ENCODE measurements at places on chromosomes 2 and 18.

DNA sequence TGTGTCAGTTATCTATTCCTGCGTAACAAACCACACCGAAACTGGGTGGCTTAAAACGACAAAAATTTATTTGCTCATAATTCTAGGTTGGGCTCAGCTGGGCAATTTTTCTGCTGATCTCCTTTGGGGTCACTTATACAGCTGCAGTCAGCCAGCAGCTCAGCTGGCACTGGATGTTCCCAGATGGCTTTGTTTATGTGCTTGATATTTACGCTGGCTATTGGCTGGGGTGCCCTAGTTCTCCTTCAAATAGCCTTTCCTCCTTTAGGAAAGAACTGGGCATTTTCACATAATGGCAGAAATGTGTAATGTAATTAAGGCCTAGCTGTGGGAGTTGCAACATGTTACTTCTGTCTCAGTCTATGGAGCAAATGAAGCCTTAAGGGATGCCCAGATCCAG is 142.2 kb downstream of the B3GNT2 start:
- DNase-seq = no peak

GRCh38 chr2:219362524-219363164 is 25.1 kb downstream of the DNPEP start:
- DNase-seq = no peak

- DNase-seq = no peak
Observed at GRCh38 chr2:180443888-180444287, 436.8 kb upstream of the CWC22 start.

GRCh38 chr2:38522754-38523349 is 79.9 kb downstream of the HNRNPLL start:
- DNase-seq = no peak

DNA sequence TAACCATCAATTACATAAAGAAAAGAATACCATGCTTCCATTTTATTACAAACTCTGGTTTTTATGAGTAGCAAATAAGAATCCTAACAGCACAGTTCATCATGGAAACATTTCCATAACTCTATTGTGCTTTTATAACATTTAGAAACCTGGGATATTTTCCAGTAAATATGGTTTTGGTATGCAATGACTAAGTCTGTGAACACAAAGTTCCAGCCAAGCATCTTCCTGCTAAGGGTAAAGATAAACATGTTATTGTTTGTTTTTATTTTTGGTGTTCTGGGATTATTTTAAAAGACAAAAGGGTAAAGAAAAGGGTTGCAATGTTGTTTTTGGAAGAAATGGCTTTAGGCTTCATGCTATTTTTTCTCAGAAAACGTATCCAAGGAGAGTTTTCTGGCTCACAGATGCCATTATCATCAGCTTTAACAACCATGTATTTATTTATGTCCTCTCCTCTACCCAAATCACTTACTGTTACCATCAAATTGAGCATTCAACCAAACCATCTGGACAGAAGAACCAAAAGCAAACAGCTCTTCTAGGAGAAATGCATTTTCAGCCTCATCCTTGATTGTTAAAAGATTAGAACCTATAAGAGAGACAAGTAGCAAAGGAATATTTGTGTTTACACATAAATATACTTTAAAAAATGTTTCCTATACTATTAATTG is 116.0 kb downstream of the PLA2R1 start:
- peak; percentile 73 for DNase-seq

GRCh38 chr2:228334180-228334579 is 152.7 kb upstream of the SPHKAP start:
- DNase-seq = no peak

GRCh38 chr2:39920307-39920801 is 141.3 kb upstream of the THUMPD2 start:
- no peak for DNase-seq

DNA sequence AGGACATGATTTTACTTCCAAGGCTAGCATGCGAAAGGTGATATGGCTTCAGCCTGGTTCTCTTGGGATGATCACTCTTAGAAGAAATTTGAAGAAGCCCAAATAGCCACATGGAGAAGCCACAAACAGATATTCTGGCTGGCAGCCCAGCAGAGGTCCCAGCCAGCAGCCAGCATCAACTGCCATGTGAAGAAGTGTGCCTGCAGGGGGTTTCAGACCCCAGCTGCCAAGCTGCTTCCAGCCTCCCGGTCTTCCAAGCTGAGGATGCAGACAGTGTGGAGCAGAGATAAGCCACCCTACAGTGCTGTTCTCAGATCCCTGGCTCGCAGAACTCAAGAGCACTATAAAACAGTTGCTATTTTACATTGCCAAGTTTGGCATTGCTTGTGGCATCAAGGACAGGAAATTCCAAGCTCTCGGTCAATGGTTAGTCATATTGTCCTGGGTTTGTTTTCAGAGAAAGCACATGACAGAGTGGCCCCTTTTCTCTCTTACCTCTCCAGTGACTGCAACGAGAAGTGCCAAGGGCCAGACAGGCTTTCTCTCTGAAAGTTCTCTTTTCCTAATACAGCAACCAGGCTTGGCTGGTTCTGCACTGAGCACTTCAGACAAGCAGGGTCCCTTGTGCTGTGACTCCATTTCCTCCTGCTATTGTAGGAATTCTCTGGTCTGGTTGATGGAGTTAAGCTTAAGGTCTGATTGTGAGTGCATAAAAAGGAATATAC is 223.7 kb downstream of the ANKRD30B start:
- DNase-seq = peak; percentile 44

- DNase-seq = no peak
Observed at GRCh38 chr2:239952251-239952650, 72.9 kb downstream of the NDUFA10 start.

- DNase-seq = peak; percentile 35
Observed at GRCh38 chr18:35282353-35282752, 7.7 kb downstream of the ZSCAN30 start.

DNA sequence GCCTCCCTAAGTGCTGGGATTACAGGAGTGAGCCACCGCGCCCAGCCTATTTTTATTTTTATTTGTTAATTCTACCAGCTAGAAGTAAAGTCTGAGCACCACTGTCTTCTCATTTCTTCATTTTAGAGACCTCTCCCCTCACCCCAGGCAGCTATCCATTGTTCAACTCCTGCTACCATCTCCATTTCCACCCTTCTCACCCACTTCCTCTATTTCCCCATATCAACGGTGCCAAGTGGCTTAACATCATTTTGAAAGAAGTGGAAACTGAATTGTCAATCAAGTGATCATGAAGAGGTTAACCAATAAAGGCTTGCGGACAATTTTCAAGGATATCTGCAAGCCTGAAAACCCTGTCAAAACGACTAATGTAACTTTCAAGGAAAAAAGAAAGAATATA is 323.1 kb downstream of the NBAS start:
- DNase-seq = no peak

- no peak for DNase-seq
Observed at GRCh38 chr2:121611730-121612705, 37.2 kb downstream of the CLASP1 start.

DNA sequence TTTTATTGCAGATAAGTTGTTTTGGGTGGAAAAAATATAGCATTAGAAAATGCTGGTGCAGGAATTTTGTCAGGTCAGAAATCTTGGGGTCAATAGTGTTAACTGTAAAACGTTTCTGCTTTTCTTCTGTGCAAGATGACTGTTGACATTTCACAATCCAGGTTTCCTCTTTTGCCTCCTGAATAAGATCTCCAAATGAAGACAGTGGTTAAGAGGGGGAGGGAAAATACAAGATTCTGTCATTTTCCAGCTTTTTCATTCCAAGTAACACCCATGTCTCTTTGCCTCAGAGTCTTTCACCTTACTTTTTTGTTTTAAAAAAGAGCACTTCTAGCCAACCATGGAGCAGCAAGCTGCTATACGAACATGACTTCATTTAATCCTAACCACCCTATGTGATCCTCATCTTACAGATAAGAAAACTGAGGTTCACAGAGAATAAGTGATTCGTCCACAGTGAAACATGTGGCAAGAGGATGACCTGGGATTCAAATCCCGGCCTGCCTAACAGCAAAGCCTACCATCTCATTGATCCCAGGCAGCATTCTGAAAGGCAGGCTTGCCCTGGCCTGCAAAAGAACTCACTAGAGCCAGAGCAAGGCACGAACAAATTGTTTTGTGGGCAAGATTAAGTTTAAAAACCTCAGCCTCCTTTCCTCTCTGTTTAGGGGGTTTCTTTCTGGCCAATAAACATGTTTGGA is 3.0 kb downstream of the PLEK start:
- DNase-seq = no peak

DNA sequence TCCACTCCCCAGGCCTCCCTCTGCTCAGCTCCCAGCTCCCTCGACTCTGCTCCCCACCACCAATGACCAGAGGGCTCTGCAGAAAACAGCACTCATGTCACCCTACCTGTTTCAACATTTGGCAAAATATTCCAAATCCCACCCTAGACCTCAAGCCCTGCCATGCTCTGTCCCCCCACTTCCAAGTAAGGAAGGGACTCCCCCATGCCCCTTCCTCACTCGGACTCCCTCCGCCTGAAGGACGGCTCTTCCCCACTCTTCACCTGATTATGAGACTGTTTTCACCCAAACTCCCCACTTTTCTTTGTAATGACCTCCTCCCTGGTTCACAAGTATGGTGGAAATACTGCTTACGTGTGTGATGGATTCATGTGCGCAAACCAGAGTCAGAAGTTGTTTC is 208.4 kb downstream of the MGAT5 start:
- no peak for DNase-seq

DNA sequence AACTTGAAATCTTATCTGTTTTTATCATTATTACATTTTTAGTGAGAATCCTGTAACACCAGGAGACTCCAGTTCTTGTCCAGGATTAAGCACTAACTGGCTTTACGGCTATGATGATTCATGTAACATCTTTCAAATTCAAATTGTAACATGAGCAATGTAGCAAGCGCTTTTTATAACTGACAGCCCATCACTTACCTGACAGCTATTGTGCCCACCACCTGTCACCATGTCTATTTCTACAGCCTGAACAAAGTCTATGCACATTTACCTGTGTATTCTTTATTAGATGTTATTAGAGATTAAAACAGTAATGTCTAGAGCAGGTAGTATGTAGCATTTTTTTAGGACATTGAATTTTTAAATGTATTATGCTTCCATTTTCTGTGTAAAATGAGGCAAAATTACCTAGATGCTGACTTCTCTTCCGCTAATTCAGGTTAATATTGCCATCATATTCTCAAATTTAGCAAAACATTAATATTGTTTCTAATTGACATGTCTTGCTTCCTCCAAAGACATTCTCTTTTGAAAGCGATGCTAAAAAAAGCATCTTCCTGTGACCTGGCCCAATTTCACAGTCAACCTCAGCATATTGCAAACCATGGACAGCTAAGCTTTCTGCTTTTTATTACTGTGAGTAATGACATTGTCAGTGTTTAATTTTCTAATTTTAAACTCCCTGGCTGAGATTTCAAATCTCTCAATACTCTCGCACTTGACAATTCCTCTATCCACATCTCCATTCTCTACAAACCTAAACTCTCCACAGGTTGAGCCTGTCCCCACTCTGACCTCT is 37.8 kb downstream of the RIT2 start:
- DNase-seq = no peak

GRCh38 chr2:41853427-41854191 is 194.2 kb upstream of the PKDCC start:
- DNase-seq = peak; percentile 45

- DNase-seq = no peak
Observed at GRCh38 chr2:101064125-101064502, 62.0 kb downstream of the RPL31 start.

GRCh38 chr2:47009253-47009767 is 93.7 kb upstream of the MCFD2 start:
- no peak for DNase-seq

- DNase-seq = no peak
Observed at GRCh38 chr2:142599504-142599903, 278.0 kb upstream of the KYNU start.

- no peak for DNase-seq
Observed at GRCh38 chr2:99808361-99809200, 318.8 kb upstream of the REV1 start.

GRCh38 chr2:143786026-143786765 is 657.0 kb downstream of the ARHGAP15 start:
- no peak for DNase-seq

- peak; percentile 82 for DNase-seq
Observed at GRCh38 chr2:179272406-179273192, 8.0 kb upstream of the SESTD1 start.

GRCh38 chr2:202885190-202885589 is 13.6 kb upstream of the ICA1L start:
- no peak for DNase-seq

DNA sequence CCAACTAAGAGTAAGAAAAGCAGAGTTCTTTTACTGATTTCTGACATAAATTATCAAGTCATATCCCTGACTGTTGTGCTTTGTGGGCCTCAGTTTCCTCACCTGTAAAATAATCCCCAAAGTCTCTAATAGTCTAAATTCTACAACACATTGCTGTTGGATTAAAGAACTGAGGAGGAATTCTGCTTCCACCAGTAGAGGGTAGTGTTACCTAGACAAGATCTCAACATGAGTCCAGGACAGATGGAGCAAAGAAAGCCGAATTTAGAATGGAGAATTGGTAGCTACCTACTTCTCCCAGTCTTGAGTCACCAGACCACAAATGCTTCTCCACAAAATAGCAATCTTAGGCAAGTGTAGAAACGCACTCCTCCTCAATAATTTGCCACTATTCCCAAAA is 462.5 kb upstream of the FSHR start:
- peak; percentile 21 for DNase-seq

- no peak for DNase-seq
Observed at GRCh38 chr2:18546567-18546966, 13.9 kb downstream of the RDH14 start.

- no peak for DNase-seq
Observed at GRCh38 chr2:148501545-148501944, 143.0 kb upstream of the EPC2 start.

- DNase-seq = no peak
Observed at GRCh38 chr2:215597577-215597976, 161.7 kb upstream of the FN1 start.

DNA sequence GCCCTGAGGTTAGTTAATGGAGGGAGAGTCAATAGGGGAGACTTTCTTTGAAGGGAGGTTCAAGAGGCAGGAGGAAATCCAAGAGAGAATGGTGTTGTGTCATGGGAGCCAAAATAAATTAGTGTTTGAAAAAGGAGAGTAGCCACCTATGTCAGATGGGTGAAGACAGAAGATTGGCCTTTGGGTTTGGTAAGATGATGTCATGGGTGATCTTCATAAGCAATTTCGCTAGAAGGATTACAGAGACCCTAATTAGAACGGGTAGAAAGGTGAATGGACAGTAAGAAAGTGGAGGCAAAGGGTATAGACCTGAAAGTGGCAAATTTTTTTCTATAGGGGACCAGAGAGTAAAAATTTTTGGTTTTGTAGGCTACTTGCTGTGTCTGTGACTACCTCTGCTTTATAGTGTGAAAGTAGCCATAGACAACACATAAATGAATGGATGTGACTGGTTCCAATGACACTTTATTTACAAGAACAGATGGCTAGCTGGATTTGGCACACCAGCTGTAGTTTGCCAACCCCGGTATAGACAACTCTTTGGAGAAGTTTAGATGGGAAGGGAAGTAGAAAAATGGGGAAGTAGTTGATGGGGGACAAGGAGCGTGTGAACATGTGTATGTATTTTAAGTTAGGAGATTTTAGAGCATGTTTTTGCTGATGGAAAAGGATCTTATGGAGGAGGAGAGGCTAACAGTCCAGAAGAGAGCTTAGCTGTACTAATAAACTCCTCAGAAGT is 9.3 kb downstream of the STAMBP start:
- no peak for DNase-seq

GRCh38 chr2:138269765-138270164 is 231.8 kb upstream of the SPOPL start:
- no peak for DNase-seq

GRCh38 chr2:143148011-143148410 is 18.8 kb downstream of the ARHGAP15 start:
- DNase-seq = no peak

Data from foreskin melanocyte (primary cell).